ENCODE measurements at places on chromosomes 3 and 15.

DNA sequence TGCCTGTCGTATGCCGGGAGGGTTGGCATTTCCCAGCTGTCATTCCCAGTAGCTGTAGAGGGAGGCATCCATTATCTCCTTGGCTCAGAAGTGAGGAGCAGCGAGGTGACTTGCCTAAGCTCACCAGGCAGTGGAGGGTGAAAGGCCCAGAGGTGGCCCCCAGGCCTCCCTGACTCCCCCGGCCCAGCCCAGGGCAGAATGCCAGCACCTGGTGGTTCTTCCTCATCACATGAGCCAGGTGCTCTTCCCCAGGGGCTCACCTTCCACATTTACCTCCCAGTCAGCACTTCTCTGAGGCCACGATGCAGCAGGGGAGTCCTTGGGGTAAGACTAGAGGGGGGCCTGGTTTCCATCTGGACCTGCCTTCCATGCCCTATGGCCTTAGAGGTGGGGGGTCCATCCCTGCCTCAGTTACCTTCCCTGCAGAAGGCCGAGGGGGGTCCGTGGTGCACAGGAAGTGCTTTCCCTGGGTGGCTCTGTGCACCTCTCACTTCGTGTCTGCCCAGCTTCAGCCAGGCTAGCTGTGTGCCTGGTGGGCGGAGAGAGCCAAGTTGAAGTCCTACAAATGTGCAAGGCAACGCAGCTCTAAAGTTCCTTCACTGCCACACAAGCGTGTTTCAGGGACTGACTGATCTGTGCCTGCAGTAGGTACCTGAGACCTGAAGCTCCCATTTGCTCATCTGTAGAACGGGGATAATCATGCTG, 70.3 kb upstream of the PLXNA1 start:
- DNase-seq = no peak

- DNase-seq = no peak
Measured at GRCh38 chr3:179688850-179689249, 36.0 kb downstream of the USP13 start.

GRCh38 chr15:66566963-66567531, 1.2 kb upstream of the LCTL start:
- DNase-seq = peak; percentile 50

GRCh38 chr15:69014454-69014853, at the start of gene NOX5:
TSS of gene NOX5 (plus strand) at chr15:69014695. CDS start at chr15:69014736, 41 bp downstream.
- no peak for DNase-seq

- DNase-seq = no peak
Measured at GRCh38 chr3:49878686-49879085, 9.0 kb upstream of the CAMKV start.

DNA sequence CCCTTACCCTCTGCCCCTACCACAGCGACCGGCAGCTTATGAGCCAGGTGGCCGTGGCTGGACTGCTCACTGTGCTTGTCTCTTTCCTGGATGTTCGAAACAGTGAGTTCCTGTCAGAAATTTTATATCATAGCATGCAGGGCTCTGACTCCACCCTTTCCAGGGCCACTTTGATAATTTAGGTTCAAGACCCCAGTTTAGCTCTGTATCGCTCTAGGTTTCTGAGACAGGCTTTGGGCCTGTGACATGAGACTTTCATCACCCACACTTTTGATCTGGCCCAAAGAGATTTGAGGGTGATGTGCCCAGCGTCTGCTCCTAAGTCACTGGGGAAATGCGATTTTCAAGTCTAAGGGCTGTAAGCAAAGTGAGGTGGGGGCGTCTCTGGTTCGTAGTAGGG, 6.5 kb upstream of the EIF4G1 start:
- no peak for DNase-seq

- peak; percentile 94 for DNase-seq
Measured at GRCh38 chr3:113441051-113441770, at the start of gene CFAP44. TSS of gene CFAP44 (minus strand) at chr3:113441493. CDS start at chr3:113433664, 7,829 bp downstream.

DNA sequence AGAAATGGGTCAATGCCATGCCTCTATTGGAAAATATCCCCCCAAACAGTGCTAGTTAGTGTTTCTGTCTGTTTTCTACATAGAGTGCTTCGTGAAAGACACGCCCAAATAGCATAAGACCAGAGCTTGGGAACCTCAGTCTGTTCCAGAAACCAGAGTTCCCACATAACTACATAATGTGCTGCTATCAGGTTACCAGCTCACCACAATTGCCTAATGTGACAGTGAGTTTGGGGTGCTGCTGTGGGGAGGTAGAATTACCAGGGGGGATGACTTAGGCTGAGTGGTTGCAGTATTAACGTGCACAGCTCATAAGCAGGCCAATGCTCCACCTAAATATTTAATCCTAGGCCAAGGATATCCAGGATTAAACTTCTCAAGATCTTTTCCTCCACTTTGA, 39.2 kb downstream of the DUT start:
- DNase-seq = no peak

- DNase-seq = no peak
Measured at GRCh38 chr3:98778383-98778782, 15.2 kb downstream of the ST3GAL6 start.

DNA sequence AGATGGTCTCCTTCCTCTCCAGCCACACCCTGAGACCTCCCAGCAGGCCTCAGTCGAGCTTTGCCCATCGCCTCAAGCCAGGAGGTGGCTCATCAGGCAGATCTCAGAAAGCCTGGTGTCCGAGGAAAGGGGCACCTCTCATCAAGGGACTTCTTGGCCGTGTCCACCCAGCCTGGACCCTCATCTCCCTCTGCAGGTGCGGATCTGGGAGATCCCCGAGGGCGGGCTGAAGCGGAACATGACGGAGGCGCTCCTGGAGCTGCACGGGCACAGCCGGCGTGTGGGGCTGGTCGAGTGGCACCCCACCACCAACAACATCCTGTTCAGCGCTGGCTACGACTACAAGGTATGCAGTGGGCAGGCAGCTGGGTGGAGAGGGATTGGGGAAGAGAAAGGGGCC, 110.2 kb downstream of the ANP32A start:
- no peak for DNase-seq

DNA sequence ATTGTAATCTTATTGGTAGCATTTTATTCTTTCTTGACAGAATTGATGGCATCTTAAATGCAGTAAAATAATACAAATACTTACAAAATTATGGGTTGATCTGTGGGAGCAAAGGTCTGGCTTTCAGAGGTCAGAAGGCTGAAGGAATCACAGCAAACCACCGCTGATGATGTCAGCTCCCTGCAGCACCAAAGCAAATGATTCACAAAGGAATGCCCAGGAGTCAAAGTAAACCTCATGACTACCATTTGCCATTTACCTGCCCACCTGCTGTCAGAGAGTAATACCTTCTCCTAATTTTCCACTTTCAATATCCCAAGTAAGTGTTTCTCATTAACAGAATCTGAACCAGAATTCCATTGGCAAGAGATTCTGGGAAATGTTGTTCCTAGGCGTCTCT, 46.1 kb downstream of the CPA3 start:
- no peak for DNase-seq

GRCh38 chr3:131503320-131503635, 507 bp upstream of the MRPL3 start:
- no peak for DNase-seq

DNA sequence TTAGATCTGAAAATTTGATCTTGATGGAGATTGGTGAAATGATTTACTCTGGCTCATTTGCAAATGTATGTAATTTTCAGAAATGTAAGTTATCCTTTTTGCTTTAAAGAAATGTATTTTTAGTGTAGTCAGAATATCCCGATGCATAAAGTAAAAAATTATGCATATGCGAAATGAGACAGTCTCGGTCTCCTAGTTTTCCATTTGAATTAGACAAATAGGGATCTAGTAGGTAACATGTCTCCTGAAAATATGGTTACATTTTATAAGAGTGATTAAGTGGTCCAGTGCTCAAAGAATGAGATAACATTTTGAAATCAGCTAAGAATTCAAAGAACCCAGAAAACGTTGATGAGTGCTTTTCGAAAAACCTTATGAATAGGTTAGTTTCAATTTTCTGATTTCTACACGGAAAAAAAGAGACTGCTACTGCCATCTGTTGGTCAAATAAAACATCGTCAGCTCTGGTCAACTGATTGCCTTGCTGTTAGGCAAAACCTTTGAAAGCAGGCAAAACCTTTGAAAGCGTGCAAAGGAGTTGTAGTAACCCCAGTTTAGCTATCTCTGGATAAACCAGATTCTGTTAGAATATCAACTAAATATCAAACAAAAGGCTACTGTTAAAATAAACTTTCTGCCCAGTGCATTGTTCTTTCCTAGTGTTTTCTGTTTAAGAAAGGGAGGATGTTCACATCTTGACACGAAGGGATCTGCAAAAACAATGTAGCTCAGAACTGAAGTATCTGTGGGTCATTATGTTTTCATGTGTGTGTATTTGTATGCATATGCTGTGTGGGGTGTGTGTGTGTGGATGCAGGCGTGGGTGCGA, 59.3 kb upstream of the CHMP2B start:
- DNase-seq = no peak

DNA sequence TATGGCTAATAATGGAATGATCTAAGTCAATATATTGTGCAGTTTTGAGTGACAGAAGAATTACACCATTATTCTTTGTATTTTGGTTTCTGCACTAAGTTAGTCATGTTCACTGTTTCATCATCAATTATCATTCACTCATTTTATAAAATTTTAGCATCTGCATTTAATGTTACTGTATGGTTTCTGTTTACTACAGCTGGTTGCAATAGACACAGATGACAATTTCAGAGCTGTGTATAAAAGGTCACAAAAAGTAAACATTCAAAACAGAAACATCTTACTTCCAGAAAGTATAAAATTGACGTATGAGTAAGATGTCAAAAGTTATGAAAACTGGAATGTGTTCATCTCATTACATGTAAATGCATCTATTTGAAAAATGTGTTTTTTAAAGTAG, 111.1 kb upstream of the GBE1 start:
- DNase-seq = no peak

GRCh38 chr3:46968783-46969428, 7.6 kb downstream of the CCDC12 start:
- peak; percentile 61 for DNase-seq

DNA sequence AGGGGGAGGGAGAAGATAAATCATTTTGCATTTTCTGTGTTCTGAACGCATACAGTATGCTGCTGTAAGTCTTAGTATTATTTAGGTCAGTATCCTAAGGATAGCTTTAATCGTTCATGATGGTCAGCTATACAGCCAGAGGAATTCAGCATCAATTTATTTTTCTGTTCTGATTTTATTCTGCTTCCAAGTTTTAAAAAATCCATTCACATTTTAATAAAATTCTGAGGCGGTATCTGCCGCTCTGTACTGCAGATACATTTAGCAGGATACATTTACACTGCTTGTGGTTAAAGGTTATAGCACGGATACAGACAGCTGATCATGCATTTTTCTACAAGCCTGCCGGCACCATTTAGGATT, 17.8 kb downstream of the ZBTB38 start:
- DNase-seq = no peak

DNA sequence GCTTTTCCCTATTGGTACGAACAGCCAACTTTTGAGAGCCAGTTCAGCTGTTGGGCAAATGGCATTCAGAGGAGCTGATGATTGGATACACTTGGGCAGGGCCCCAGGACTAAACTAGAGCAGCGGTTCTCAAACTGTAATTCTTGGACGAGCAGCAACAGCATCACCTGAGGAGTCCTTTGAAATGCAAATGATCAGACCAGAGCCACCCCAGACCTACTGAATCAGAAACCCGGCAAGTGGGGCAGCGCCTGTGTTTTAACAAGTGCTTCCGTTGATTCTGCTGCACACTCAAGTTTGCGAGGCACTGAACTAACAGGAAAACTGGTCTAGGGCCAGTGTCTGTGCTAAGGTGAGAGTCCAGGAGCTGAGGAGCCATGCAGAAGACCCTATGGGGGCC, 239.7 kb downstream of the UACA start:
- no peak for DNase-seq

DNA sequence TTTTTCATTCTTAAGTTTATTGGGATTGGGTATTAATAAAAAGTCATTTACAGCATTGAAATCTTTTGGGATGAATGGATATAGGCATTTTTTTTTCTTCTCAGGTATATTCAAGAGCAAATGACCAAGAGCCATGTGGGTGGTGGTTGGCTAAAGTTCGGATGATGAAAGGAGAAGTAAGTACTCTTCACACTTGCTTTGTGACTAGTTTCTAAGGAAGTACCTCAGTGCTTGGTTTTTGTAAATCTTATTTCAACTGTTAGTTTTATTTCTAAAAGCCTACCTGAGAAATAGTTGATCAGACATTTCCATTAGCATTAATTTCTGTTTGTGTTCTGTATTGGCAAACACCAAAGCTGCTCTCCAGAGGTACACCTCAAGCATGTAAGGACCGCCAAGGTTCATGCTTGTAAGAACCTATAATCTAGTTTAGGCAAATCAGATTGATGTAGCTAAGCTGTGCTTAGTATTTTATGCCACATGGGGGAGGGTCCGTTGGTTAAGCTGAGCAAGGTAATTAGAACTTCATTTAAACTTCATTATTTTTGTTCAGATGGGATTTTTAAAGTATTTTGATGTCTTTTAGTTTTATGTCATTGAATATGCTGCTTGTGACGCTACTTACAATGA, 35.4 kb downstream of the FXR1 start:
- no peak for DNase-seq

DNA sequence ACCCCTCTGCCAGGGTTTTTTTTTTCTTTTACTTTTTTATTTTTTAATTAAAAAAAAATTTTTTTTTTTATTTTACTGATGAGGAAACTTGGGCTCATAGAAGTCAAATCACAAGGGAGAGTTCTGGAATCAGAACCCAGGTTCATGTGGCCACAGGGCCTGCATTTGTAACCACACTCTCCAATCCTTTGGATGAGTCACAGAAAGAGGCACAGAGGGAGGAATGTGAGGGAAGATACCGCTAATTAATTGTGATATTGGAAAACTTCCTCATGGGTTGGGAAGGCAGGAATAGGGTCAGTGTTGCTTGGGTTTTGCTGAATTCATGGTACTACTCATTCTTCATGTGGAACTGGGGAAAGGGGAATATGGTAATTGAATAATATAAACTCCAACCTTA, 132.9 kb upstream of the SLC6A11 start:
- DNase-seq = no peak

GRCh38 chr3:123449997-123450604, 1.2 kb upstream of the ADCY5 start:
- DNase-seq = peak; percentile 54

All from large intestine (tissue), 12 donors.